ENCODE measurements at places on chromosomes 5 and 9.

GRCh38 chr5:135449644-135450043 is 2.5 kb upstream of the DCANP1 start:
- no peak for DNase-seq

GRCh38 chr5:1230551-1230950 is 5.4 kb downstream of the SLC6A18 start:
- no peak for DNase-seq

DNA sequence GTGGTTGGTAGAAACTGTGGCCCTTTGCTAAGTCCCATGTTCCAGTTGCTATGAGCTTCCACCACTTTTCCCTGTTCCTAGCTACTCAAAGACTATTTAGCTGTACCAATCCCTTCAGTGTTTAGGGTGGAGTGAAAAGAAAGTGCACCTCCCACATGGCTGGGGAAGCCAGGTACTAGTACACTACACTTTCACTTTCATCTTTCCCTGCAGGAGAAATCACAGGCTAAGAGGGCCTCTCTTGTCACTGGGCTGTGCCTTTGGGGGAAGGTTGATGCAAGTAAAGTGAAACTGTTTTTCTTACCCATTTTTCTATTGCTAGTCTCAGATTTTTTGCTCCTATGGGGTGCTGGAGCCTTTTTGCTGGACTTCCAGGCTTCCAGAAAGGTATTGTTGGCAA is 33.5 kb upstream of the CKS2 start:
- peak; percentile 41 for DNase-seq

- no peak for DNase-seq
Measured at GRCh38 chr9:4422495-4422894, 67.8 kb upstream of the SLC1A1 start.

GRCh38 chr5:98066910-98067309 is 706.6 kb upstream of the RGMB start:
- DNase-seq = no peak

- peak; percentile 41 for DNase-seq
Measured at GRCh38 chr9:120348951-120349429, 231.0 kb downstream of the CDK5RAP2 start.

DNA sequence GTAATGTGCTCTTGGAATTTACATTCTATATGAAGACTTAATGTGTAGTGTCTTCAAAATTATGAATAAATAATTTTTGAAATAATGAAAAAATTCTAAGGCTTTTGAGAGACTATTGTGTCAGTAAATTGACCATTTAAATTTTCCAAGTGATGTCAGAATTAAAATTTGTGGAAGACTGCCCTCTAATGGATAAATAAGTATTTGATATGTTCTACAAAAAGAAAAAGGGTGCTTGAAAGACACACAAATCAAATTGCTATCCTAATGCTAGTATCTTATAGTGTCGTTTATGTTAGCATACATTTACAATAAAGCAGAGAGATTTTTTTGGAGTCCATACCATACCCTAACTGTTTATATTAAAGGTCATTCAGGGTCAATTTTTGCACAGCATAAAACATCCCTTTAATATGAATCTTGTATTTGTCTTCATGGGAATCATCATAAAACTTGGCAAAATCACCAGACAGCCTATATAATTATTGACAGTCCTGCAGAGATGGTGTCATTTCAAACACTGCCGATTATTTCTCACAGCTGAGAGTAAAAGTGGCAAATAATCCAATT is 120.8 kb upstream of the SLC27A6 start:
- peak; percentile 60 for DNase-seq

DNA sequence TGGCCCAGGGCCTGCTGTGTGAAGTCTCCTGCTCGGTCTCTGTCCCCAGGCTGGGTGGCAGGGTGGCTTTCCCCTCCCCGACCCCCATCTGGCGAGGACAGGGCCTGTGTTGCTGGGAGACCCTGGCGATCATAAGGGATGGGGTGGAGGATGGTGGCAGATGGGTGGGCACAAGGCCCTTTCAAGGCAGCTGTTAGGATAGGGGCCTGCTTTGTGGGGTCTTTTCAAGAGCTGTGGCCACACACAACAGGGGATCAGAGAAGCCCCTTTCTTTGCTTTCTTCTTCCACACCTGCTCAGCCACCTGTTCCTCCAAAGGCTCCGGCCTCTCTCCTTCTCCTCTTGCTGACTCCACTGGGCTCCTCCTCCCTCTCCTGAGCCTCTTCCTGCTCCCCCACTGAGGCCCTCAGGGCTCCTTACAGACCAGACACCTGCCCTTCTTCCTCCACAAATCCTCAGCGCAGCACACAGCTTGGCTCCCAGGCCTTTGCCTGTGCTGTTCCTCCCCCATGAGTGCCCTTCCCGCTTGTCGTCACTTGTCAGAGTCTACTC is 15.0 kb upstream of the NEURL1B start:
- no peak for DNase-seq

GRCh38 chr9:128414461-128414860 is 6.2 kb upstream of the CERCAM start:
- no peak for DNase-seq

DNA sequence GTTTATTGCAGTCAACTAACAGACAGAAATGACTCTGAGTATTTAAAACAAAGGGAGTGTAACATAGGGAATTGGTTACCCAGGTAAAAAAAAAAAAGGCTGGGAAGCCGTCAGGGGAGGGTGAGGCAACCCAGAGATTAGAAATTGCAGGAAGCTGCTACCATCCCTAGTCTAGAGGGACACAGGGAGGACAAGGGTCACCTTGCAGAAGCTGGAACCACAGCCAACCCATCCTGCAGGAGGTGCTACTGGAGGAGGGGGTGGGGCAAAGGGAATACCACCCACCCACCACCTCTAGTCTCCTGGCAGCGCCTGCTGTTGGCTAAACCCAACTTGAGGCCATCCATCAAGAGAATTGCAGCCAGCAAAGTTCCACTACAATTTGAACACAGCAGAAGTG is 6.5 kb downstream of the CAST start:
- no peak for DNase-seq

GRCh38 chr9:23830929-23831730 is 5.1 kb upstream of the ELAVL2 start:
- DNase-seq = no peak

DNA sequence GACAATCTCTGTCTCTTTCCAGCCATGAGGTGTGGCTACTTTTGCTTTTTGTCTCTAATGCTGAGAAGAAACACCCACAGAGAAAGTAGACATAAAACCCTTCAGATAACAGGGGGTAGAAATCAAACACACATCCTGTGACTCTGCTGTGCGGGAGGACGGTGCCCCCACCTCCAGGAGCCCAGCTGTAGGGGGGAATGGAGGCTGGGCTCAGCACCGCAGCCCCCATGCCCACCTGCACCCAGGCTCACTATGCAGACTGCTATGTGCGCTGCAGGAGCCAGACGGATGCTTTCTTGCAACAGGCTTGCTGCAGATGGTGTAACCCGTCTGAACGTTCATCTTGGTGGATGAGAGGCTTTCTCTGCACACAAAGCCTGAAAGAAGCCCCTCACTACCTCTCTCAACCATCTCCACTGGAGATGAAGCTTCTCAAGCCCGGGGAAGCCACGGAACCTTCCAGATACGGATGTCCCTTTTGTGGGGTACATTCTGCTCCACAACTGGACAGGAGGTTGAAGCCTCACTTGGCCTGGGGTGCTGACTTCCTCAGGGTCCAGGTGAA is 207.2 kb downstream of the GADD45G start:
- DNase-seq = no peak

DNA sequence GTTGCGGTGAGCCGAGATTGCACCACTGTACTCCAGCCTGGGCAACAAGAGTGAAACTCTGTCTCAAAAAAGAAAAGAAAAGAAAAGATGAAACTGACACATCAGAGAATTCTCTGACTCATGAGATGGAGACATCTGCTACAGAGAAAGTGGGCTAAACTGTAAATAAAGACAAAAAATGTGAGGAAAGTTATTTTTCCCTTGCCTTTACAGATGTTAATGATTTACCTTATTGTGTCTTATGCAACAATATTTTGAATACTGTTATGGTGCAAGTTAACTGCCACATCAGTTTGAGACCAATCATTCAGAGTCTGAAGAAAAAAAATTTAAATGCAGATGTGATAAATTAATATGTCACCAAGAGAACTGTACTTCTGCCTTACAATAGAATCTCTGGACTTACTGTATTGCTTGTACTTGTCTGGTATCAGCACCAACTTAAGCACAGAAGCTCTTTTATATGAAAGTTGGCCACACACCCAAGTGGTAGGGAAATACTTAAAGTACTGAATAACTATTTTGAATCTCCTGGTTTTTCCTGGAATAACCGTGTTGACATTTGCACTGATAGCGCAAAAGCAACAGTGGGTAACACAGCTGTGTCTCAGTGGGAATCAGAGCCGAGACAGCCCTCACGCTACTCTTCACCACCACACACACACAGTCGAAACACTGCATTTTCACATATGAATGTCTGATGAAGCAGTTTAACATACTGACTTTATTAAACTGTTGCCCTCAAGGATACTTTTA is 169.9 kb downstream of the FANCC start:
- no peak for DNase-seq

GRCh38 chr5:71600783-71601182 is 13.6 kb downstream of the MCCC2 start:
- DNase-seq = no peak
